Left colon (tissue), 2 donors: ENCODE measurements at places on chromosomes 13 and 19. TPM values are rescaled to one million over a fixed set of nuclear protein-coding genes. Genes with fewer than 3 reads are reported as not detected.

DNA sequence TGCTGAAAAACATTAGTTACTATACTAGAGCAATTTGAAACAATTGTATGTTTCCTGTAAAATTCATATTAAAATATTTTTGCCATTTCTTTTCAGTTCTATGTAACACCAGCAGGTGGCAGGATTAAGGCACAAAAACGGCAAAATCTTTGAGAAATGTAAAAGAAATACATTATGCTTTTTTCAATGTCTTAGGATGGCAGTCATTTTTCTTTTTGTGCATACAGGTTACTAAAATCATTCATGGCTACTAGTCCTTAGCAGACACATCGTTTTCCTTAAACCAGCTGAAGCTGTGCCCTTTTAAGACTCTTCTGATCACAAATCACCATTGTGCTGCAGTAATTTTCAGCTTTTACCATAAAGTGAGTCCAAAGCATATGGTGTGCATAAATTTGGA, 800.7 kb upstream of the SLITRK5 start:
- no peak for DNase-seq

The MCEMP1 gene
- not detected for total RNA-seq

DNA sequence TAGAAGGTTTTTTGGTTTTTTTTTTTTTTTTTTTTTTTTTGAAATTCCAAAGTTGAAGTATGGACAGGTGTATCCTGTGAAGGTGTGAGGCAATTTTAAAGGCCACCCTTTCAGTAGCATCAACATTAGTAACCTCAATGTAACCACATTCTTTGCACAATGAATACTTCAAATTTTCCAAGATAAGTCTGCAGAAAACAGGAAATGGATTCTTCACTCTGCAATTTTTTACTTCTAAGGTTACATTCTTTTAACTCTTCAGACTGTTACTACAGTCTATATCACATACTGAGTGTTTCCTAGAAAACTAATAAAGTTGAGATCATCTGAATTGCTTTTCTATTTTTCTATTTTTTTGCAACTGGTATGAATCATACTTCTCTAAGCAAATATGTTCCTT, 569.0 kb upstream of the GPC6 start:
- no peak for DNase-seq

- DNase-seq = no peak
These were observed 3.1 kb downstream of the FGF9 start for GRCh38 chr13:21673789-21674489.

DNA sequence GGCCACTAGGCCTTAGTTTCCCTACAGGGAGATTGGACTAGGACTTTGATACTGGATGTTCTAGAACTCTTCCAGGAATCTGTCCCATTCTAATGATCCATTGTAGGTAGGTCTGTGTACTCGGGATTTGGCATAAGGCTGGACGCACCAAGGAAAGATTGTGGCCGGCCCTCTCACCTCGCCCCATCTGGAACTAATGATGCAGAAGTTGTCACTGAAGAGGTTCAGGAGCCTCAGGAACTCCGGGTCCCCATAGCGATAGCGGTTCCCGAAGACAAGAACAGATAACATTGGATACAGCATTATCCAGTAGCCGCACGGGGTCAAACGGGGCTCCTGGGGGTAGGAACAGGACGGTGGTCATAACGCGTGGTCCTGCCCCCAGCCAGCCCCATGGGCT, 11.2 kb downstream of the EGLN2 start:
- DNase-seq = no peak

The VSTM1 gene
- not detected for total RNA-seq

DNA sequence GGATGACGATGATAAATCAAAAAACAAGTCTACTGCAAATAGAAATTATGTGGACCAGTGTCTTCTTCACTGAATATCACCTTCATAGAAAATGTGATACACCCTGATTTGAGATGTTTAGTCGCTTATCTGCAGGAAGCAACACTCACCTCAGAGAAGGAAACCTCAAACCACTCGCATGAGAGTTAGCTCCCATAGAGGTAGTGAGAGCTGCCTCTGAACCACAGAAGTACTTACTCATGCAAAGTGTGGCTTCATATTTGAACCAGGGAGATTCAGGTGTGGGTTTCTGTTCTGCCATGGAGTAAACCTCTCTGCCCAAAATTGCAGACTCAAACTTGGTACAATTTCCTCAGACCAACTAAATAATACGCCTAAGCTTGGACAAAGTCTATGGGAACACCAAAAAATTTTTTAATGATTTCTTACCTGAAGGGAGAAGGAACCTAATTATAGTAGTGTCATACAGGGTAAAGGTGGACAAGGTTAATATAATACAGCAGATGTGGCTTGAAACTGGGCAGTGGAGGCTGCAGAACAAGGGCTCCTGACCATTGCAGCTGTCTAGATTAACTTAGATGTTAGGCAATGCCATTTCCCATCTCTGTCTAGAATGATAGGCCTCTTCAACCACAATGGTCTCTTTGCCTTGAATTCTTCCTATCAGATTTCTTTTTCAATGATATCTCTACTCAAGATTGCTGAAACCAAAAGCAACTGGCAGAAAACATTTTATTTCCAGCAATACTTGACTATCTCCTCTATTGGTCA, 29.6 kb upstream of the RCBTB2 start:
- no peak for DNase-seq

- DNase-seq = peak; percentile 78
These were observed 7.1 kb downstream of the NFIX start for GRCh38 chr19:13002166-13002898.

The LILRB5 gene
- total RNA-seq = 4.8 TPM

The STOML3 gene
- total RNA-seq = 0.12 TPM

DNA sequence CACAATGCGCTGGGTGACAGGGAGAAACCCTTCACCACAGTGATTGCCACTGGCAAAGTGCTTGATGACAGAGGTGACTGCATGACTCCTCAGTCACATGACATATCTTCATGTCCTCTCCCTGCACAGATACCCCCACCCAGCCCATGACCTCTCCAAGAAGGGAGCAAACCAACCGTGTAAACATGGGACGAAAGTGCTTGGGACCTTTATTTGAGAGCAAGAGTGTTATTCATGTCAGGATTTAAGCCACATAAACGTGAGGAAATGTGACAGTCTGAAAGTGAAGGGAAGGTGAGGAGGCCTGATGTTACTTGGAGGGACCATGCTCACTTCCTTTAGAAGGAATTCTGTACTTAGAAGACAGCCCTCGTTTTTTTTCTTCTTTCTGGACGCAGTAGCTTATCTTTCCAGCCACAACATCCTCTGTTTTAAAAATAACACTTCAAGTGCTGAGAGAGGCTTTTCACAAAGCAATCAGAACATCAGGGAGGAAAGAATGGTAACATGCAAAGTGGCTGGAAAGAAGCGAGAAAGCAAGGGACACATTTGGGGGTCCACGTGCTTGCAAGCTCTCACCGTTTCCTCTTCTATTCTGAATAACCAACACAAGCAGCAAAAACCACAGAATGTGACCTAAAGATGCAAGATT, 35.6 kb downstream of the EPS15L1 start:
- DNase-seq = no peak

- DNase-seq = no peak
These were observed 44.3 kb downstream of the ZMYM2 start for GRCh38 chr13:20002787-20003186.

The NCLN gene
- 113 TPM for total RNA-seq

- DNase-seq = no peak
These were observed 196.3 kb downstream of the TSHZ3 start for GRCh38 chr19:31152906-31153305.

DNA sequence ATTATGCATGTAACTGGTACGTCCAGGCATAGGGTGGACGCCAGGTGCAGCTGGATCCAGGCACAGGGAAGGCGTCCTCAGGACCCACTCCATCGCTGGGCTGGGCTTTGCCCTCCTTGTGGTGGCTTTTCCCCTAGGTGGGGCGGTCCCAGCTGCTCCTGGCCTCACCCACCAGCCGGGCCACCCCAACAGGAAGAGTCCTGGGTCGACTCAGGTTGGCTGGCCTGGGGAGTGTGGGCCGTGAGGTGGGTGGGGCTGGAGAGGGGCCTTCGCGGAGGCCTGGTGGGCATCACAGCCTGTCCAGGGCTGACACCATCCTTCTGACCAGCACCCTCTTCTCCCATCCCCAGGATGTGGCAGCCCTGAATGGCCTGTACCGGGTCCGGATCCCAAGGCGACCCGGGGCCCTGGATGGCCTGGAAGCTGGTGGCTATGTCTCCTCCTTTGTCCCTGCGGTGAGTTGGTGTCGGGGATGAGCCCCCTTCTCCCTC, 3.2 kb upstream of the GARIN5A start:
- DNase-seq = no peak

DNA sequence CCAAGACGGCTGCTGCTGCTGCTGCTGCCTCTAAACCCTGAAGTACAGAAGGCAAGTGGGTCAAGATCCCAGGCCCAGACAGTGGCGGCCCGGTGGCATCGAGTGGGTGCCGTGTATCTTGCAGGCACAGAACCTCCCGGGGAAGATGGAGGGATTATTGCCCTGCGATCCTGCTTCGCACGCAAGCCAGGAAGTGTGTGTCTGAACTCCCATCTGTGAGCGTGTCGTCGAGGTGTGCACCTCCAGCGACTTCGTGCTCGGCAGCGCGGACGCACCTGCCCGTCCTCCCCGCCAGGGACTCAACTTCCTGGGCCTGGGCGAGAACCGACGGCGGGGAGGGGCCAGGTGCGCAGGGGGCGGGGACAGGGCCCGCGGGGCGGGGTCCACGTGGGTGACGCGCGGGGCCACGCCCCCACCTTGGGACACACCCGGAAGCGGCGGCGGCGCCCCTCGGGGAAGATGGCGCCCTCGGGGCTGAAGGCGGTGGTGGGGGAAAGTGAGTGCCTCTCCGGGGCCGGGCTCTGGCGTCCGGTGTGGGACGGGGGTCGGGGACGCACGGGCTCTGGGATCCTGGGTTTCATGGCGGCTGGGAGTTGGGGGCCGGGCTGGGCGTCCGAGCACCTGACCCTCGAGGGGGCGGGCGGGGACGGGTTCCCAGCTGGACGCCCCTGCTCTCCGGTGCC, at the start of gene STXBP2:
Gene STXBP2 (plus strand): TSS at position 420 of the 683 bp plus-strand sequence. CDS start 40 bp downstream, at position 460.
- peak; percentile 93 for DNase-seq

GRCh38 chr19:7977723-7978040, 27.8 kb downstream of the ELAVL1 start:
- no peak for DNase-seq

DNA sequence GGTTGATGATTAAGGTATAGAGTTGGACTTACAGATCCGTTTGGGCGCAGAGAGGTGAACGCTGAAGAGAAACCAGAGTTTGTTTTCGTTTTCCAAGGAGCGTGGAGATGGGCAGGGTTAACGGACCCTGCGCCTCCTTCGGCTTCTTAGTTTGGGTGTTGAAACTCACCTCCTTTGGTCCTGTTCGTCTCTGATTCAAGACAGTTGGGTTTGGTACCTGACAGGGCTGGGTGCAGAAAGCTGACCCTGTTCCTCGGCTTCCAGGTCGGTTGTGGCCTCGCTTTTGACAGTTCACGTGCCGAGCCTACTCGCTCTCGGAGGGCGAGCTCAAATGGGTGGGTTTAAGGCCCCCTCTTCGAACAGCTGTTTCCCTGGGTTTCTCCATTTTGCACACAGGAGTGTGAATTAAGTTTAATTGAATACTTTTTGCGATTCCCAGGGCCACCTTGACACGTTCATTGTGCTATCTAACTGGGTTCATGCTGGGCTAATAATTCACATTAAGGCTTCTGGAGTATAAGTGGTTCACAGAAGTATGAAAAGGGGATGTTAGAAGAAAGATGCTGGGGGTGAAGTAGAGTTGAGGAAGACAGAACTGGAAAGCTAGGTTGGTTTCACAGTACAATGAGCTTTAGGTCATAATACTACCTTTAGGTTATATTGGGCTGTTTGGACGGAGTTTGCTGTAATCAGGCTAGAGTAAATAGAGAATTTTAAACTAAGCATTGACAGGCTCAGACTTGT, 638 bp downstream of the USPL1 start:
- DNase-seq = no peak

GRCh38 chr19:40506099-40506498, 39.3 kb downstream of the SPTBN4 start:
- DNase-seq = no peak

- DNase-seq = no peak
These were observed 107.2 kb downstream of the UQCRFS1 start for GRCh38 chr19:29105629-29106292.

GRCh38 chr13:32443111-32443510, 15.2 kb upstream of the N4BP2L1 start:
- no peak for DNase-seq

The DNAAF3 gene
- total RNA-seq = 2.6 TPM

The C1QTNF9 gene
- total RNA-seq = 0.45 TPM

The WDR87 gene
- total RNA-seq = not detected

- no peak for DNase-seq
These were observed 581 bp downstream of the RPL18 start for GRCh38 chr19:48618278-48618915.

- no peak for DNase-seq
These were observed 58.2 kb downstream of the GJA3 start for GRCh38 chr13:20102525-20103180.

DNA sequence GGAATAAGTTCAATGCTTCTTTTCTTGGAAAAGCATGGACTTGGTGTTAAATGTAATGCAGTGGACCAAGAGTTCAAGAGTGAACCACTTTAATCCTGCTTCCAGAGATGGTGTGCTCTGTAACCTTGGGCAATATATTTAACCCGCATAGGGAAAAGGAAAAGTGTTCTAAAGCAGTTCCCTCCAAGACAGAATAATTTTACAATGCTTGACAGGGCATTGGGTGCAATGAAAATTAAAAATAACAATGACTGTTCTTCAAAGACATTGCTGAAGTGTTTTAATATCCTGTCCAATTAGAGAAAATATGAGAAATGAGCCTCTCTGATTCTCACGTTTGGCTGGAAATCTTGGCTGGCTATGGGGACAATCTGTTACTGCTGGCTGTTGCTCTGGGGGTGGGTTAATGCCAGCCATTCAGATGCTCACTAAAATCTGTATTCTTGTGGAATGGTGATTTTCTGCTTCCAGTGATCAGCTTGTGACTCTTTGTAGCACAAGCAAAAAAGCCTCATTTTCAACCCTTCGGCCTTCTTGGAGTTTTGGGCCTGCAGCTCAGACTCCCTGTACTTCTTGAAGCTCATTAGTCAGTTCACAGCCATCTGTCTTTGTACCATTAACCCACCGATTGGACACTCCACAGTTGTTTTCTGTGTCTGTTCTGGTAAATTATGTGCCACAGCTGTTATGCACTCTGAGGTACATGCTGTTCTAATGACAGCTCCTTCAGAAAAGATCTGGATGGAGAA, 310.6 kb downstream of the LMO7 start:
- no peak for DNase-seq

- no peak for DNase-seq
These were observed 10.5 kb downstream of the ZNF112 start for GRCh38 chr19:44345959-44346358.

DNA sequence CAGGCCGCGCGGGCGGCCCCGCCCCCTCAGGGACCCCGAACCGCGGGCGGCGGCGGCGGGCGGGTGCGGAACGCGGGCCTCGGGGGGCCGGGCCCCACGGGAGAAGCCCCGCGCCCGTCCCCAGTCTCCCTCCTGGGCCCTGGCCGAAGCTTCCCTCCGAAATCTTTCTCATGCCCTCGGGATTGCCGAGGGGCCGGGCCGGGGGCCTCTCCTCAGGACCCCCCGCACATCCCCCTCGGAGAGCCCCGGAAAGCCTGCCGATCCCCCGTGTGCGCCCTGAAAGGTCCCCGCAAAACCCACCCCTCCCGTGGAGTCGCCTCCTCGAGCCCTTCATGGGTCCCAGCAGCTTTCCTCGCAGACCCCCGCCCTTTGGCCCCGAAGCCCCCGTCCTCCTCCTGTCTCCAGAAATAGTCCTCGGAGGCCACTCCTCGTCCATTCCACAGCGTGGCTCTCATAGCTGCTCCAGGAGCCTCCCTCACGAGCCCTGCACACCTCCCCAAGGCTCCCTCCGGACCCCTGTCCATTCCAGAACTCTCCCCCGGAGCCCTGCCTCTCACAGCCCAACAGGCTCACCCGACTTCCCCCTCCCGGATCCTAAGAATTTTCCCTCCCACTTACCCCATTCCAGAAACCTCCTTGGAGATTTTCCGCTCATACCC, 555 bp downstream of the SAMD4B start:
- peak; percentile 30 for DNase-seq
